Stimulated activated CD4-positive, alpha-beta T cell treated with anti-CD3 and anti-CD28 coated beads, TNF-alpha, amount 100 ng/mL, for 24 hours (primary cell): ENCODE measurements at places on chromosomes 2 and 18.
A peak's percentile ranks its signal among the peaks of the same experiment; 100 is the strongest.

DNA sequence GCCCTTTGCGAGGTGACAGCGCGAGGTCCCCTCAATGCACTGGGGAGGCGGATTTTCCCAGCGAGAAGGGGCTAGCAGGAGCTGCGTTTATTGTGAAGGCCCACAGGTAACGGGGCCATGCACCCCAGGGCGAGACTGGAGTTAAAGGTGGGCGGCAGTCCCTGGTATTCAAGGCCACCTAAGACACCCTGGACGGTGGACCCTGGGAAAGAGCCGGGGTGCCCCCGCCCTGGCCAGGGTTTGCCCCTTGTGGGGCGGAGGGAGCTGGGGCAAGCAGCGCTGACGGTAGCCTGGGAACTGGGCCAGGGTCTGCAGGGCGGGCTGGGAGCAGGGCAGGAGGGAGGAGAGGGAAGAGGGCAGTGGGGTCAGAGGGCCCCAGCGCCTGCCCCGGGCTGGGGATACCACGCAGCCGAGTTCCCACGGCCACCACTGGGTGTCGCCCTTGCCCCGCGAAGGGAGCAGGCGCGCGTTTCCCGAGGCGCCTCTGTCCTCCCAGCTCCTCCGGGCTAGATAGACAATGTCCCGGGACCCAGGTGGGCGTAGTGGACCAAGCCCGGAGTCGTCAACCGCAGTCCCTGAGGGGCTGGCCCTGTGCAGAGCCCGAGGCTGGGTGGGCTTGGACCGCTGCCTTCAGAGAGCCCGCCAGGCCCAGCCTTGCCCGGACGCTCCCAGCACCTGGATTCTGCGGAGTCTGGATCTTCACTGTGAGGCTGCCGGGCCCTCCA is 80.2 kb downstream of the SMAD4 start:
- peak; percentile 72 for DNase-seq

DNA sequence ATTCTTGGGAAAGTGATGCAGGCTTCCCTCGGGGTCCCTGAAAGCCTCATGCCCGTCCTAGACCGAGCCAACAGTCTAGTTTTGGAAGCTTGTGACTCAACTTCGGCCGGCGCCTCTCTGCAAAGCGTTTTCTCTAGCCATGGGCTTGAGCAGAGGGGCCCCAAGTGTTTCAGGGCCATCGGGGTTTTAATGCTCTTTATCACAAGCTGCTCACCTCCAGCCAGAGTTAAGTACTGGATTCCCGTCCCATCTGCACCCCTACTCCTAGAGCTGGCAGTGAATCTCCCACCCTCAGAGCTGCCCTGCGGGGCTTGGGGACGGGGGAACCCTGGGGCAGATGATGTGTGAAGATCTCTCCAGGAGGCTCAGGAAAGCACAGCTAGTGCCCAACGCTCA is 7.3 kb downstream of the RAX start:
- DNase-seq: no peak

- DNase-seq: no peak
Measured at GRCh38 chr2:43469094-43469493, 126.7 kb downstream of the THADA start.

GRCh38 chr18:69974365-69974764 is 26.7 kb upstream of the CD226 start:
- DNase-seq: no peak

DNA sequence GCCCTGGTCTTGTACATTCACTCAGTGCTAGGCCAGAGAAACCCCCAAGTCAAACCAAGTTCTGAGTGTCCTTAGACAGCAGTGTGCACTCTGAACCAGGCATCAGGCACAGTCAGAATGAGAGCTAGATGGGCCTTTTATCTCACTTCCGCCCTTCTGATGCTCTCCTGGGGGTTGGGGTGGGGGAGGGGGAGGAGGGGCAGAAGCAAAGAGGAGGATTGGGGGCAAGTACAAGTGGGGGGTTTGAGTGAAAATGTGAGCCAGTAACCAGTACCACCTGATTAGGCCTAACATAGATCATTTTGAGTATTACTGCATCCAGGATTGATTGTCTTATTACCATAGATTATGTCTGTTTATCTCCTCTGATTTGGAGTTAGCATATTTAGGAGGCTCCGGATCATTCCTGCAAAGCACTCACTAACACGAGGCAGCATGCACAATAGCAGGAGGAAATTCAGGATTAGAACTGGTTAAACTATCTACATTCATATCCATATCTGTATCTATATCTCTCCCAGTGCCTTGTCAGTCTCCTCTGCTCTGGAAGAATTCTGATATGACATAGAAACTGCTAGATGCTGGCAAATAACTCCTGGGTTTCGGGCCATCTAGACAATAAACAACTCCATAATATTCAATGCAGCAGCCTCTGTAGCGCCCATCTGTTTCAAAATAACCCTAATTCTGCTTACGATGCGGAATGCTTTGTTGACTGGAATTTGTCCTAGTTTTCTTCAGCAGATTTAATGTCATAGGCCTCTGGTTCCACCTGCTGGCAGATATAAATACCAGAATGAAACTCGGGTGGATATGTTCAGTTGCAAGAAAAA is 149.1 kb downstream of the RHBDD1 start:
- DNase-seq: no peak

GRCh38 chr2:237156031-237156856 is 70.6 kb downstream of the COPS8 start:
- peak; percentile 60 for DNase-seq

- DNase-seq: peak; percentile 24
Measured at GRCh38 chr2:237475704-237476141, 11.3 kb upstream of the MLPH start.

DNA sequence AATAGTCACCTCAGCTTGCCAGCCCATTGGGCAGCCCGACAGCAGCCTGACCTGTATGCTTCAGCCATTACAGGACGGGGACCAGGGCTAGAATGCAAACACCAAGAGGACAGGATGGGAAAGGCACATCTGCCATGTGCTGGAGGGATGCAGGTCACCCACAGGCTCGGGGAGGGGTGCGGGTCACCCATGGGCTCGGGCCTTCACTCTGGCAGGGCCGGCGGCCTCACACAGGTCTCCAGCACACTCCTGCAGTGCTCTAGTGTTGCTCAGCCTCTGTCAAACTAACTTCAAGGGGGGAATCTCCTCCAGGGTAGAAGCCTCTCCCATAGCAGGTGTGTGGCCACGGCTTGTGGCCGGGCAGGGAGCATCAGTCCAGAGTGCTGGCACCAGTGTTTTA is 222.5 kb downstream of the SEPTIN10 start:
- DNase-seq: no peak

DNA sequence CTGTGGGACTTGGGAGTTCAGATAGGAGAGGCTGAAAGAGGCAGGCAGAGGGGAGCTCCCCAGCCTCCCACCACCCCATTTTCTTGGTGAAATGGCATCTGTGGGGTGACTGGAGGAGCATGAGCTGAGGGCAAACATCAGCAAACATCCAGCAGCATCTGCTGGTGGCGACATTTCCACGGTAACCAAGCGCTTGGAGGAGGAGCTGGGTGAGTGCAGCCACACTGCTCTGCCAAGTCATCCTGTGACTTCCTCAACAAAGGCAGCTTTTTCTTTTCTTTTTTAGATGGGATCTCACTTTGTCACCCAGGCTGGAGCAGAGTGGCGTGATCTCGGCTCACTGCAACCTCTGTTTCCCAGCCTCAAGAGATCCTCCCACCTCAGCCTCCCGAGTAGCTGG is 5.6 kb downstream of the TXNL4A start:
- no peak for DNase-seq

- DNase-seq: no peak
Measured at GRCh38 chr2:14619441-14619840, 13.1 kb upstream of the LRATD1 start.

- no peak for DNase-seq
Measured at GRCh38 chr2:12175323-12175722, 428.9 kb downstream of the LPIN1 start.

GRCh38 chr2:175180701-175181103 is 808 bp downstream of the ATP5MC3 start:
- DNase-seq: peak; percentile 63

GRCh38 chr2:239098288-239098970 is 250.5 kb downstream of the TWIST2 start:
- DNase-seq: no peak
